ENCODE measurements at places on chromosomes 6 and 20.

- DNase-seq, result no peak
Measured at GRCh38 chr6:163531122-163531521, 116.6 kb downstream of the QKI start.

GRCh38 chr6:15614277-15614676, 48.6 kb downstream of the DTNBP1 start:
- DNase-seq, result no peak

DNA sequence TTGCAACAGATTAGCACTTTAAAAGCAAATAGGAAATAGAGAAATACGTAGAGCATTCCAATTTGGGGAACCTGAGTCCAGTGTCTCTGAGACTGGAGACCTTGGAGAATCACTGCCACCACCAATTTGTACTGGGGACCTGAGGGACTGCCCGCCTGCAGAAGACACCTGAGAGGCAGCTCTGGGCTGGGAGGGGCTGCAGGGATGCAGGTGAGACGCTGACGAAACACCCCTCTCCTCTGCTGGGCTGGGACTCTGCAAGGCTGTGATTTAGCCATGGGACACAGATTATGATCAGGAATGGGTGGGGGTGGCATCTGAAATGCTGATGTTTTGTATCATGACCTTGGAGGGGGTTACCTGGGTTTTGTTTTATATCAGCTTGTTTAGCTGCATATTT, 7.0 kb upstream of the APMAP start:
- DNase-seq, result no peak

GRCh38 chr20:16939051-16939450, 190.9 kb downstream of the OTOR start:
- no peak for DNase-seq

DNA sequence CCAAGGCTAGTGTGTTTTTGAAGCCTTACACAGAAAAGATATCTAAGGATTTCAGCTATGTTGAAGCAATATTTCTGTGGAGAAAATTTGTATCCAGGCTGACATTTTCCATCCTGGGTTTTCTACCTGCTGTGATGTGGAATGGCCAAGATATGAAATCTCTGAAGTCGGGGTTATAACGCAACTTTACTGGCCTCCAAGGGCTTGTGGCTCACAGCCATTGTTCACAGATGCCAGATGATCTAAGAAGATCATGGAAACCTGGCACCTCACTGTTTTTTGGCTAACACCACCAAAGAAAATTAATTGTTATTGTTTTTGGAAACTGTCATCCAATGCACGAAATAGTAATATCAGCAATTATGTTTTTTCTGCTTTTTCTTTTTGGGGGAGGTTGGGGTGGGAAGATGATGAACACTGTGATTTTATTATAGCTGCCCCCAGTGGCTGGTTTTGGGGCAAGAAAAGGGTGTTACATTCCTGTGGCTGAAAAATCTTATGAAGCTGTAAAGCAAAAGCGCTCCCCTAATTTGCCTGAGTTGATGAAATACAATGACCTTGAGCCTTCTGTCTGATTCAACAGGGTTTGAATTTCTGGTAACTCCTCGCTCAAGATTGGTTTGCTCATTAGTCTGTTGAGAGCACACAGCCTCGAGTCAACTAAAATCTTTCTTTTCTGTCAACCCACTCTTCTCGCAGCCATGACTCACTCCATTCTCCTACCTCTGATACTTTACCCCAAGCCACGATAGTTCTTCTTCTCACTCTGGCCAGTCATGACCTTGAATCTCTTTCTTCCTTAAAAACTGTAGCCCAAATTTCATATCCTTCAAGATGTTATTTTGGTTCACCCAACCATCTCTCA, 236.7 kb downstream of the PAX1 start:
- no peak for DNase-seq

DNA sequence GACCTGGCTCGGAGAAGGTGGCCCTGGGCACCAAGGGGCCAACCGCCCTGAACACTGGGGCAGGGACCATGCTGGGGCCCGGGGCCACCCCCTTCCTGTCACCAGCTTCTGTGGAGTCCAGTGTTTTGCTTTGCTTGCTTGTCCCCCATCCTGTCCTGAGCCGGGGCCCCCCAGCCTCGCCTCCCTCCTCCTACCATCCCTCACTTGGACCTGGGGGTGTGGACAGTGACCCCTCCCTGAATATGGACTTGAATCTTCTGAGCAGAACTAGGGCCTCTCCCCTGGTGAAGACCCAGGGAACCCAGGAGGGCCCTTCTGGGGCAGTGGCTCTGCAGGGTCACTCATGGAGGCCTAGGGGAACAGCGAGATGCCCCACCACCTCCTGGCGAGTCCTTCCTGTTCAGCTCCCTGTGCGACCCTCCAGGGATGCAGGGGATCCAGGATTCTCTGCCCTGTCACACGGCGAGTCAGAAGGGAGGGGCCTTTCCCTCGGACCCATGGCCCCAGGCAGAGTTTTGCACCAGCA, 41.6 kb downstream of the VSTM2L start:
- DNase-seq, result no peak
